Heart right ventricle (tissue), 16 donors: ENCODE measurements at places on chromosomes 16 and 17.

DNA sequence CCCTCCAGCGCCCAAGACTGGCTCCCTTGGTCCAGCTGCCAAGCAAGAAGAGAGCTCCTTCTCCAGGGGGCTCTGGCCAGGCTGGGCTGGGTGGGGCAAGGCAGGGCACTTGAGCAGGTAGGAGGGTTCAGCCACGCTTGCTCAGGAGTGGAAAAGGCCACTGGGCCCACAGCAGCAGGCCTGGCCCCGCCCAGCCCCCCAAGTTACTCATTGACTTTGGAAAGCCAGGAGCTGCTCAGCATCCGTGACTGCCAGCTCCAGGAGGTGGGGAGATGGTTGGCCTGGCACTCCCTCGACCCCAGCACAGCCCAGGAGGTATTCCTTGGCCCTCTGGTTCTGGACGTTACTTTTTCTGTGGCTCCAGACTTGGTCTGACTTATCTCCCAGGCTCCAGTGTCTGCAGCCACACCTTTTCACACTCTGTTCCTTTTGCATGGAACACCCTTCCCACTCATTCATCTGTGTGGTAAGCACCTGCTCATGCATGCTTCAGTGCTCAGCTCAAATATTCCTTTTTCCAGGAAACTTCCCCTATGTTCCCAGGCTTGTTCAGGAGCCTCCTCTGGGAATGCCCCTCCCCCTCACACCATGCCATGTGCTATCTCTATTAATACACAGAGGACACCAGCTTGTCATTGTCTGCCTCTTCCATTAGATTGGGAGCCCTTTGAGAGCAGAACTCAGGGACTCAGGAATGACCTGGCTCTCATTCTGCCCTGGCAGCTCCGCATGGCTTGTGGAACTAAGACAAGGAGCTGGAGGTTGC, at the start of gene CDH16:
TSS of gene CDH16 (minus strand) at position 83 of the 766 bp plus-strand sequence. CDS start 820 bp downstream, outside the sequence.
- DNase-seq: no peak

DNA sequence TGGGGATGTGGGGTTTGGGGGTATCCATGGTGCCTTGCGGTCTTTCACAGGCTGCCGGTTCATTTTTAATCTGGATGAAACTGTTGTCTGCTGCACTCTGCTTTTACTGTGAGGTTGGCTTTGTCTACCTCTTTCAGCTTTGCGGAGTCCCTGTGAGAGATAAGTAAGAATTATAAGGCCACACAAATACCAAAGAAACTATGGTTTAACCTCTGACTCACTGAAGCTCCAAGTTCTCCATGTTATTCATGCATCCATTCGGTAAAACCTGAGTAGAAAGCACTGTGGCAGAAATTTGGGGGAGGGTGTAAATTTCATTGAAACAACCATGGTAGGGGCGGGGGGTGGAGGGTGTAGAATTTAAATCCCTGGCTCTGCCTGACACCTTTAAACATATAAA, 30.5 kb downstream of the KIAA0753 start:
- DNase-seq: no peak

DNA sequence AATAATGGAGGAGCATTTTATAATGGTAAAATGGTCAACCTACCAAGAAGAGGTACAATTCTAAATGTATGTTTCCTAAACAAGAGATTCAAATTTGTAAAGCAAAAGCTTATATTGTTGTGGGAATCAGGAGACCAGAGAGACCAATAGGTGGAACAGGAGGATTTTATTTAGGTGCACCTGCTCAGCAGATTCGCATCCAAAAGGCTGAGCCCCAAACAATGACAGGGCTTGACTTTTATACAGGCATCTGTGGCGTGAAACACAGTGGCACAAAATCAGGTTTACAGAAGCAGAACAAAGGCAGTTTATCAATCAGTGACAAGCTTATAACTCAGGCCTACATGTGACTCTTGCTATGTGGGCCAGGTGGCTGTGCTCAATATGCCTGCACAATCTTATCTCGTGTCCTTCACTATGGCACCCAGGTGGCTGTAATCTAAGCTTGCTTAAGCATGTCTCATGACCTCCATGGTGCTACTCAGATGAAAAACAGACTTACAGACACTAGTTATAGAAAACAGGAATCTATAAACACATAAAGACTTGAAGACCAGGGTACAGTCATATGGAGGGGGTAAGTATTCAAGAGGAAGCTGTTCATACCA, 780.2 kb upstream of the CA10 start:
- no peak for DNase-seq

- no peak for DNase-seq
Measured at GRCh38 chr17:53463363-53463762, 359.4 kb upstream of the KIF2B start.

DNA sequence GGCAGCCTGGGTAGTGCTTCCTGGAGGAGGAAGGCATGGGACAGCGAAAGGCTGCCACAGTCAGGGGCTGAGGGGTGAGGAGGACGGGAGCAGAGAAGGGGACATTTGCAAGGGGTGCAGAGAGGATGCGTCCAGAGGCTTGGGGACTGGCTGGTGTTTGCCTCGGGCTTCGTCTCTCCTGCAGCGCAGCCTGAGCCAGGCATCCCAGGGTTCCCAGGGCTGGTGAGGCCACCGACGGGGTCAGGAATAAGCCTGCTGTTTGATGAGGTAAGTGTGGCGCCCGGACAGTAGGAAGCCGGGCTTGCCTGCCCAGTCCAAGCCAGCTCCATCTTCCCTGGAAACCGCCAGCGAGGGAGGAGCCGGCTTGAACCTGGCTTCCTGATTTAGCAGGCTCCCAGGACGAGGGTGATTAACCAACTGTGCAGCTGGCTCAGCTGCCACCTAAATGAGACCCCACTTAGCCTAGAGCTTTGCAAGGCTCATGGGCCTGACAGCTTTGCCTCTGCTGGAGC, 47.8 kb downstream of the PITPNM3 start:
- no peak for DNase-seq

DNA sequence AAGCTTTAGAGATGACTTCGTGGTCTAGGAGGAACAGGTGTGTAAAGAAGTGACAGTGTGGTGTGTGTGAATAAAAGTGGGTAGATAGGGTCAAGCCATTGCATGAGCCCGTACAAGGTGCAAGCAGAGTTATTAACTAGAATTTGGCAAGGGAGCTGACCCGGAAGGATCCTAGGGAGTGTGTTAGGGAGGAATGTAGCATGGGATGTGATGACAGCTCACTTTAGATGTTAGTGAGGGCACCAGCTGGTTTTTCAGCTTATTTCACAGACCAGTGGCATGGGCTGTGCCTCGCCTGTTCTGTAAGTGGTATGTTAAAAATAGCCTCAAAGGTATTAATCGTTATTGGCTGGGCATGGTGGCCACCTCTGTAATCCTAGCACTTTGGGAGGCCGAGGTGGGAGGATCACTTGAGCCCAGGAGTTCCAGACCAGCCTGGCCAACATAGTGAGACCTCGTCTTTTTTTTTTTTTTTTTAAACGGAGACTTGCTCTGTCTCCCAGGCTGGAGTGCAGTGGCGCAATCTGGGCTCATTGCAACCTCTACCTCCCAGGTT, 8.3 kb downstream of the ANKRD40CL start:
- no peak for DNase-seq

GRCh38 chr17:36858119-36859002, 78.9 kb upstream of the LHX1 start:
- no peak for DNase-seq

DNA sequence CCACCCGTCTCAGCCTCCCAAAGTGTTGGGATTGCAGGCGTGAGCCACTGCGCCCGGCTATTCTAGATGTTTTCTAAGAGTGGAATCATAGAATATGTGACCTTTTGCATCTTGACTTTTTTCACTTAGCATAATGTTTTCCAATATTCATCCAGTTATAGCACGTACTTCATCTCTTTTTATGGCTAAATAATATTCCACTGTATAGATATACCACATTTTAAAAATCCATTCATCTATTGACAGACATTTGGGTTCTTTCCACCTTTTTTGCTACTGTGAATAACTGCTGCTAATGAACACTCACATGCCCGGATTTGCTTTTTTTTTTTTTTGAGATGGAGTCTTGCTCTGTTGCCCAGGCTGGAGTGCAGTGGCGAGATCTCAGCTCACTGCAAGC, 3.2 kb upstream of the EIF5A start:
- no peak for DNase-seq

DNA sequence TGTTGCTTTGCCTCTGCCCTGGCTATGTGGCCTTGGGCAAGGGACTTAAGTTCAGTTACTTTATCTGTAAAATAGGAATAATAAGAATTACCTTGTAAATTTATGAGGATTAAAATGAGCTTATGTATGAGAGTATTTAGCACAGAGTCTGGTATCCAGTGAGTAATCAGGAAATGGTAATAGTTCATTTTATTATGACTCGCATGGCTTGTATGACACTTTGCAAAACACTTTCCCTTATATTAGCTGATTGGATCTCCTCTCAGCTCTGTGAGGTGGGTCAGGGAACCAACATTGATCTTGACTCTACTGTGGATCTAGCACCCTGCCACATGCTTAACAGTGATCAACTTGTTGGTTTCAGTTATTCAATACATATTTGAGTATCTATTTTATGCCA, 8.3 kb upstream of the CDH3 start:
- no peak for DNase-seq

DNA sequence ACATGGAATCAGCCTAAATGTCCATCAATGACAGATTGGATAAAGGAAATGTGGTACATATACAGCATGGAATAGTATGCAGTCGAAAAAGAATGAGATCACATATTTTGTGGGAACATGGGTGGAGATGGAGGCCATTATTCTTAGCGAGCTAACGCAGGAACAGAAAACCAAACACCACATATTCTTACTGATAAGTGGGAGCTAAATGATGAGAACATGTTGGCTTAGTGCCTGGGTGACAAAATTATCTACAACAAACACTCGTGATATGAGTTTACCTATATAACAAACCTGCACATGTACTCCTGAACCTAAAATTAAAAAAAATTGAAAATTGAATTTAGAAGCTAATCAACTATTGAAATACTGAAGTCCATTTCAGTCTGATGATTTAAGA, 6.1 kb downstream of the ANKS4B start:
- DNase-seq: no peak

DNA sequence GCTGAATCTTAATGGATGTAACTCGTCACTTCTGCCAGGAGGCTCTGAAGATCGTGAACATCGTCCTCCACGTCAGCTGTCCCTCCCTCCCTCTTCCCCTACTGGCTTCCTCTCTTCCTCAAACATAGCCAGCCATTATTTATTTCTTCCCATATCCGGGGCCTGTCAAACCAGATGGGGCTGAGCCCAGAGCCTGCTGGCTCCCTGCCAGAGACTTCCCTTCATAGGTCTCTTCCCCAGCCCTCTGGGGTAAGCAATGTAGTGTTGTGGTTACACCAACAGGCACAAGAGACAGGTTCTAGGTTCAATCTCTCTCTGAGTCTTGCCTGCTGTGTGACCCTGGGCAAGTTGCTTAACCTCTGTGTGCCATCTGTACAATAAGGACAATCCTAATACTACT, 40.1 kb upstream of the ZFP90 start:
- DNase-seq: no peak

DNA sequence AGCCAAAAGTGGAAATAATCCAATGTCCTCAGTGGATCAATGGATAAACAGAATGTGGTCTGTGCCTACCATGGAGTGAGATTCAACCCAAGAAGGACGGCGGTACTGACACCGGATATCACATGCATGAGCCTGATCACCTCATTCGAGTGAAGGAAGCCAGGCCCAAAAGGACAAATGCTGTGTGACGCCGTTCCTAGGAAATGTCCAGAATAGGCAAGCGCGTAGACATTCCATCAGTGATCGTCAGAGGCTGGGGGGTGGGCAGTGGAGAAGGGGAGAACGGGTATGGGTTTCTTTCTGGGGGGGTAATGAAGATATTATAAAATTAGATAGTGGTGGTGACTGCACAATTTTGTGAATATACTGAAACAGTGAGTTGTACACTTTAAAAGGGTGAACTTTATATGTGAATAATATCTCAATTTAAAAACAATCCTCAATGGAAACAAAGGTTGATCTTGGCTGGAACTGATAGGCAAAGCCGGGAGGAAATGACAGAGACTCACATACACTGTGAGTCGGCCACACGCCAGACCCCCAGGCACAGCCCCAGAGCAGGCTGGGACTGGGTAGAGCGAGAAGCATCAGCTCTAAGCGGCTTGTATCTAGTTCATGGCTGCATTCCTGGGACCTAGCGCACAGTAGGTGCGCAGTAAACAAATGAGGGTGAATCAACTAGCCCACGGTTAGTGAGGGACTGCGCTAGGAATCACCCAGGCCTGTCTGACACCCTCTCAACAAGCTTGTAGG, 3.5 kb downstream of the DBNDD1 start:
- no peak for DNase-seq

DNA sequence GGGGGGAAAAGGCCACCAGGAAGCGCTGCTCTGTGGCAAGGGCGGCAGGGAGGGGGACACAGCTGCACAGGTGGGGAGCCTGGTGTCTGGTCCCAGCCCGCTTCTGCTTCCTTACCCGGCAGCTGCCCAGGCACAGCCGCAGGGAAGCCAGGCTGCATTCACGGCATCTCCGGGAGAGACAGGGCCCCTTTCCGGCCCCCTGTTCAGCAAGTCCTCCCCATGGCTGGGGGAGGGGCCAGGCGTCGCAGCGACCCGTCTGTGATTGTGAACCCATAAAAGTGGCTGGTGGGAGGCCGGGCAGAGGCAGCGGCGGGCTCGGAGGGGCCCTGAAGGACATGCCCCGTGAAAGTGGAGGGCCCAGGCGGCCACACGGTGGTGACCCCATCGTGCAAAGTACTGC, 28.7 kb downstream of the SOX8 start:
- no peak for DNase-seq

DNA sequence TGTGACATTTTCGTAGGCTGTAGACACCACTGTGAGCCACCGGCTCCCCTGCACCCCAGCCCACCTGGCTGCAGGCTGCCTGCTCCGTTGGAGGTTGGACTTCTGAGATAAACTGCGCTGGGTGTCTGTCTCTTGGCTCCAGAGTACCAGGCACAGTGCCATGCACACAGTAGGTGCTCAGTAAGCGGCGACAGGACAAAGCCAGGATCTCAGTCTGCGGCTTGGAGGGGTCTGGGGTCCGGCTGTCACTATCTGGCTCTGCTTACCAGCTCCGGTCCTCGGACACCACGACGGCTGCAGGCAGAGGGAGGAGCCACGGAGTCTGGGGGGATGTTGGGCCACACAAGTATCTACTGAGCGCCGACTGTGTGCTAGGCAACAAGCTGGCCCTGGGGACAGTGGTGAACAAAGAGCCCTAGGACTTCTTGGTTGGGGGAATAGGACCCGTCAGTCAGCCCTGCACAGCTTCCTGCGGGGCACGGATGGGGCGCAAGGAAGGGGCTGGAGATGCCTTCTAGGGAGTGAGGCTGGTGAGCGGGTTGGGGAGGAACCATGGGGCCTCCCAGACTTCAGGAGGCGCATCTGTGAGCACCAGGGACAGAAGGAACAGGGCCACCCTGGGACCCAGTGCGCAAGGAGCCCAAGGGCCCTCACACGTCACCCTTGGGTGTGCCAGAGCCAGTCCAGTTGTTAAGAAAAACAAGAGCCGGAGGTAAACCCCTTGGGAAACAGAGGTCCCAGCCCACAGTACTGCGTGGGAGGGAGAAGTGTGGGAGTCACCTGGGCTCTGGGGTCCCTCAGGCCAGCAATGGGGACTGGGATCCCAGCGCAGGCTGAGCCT, 17.3 kb downstream of the JPH3 start:
- no peak for DNase-seq

DNA sequence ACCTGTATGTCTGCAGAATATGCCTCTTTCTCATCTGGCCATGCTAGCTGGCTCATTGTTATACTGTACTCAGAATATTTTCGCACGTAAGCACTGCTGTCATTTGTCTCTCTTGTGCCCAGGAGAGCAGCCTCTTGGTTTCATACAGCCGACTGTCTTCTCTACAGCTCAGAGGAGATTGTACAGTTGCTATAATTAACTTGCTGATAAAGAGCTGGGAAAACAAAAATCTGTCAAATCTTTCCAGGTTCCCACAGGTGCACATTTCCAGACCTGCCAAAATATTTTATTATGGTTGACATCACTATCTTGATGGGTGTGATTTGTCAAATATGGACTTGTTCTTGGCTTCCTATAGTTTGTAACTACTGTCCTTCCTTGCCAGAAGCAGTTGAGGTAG, 122.7 kb downstream of the FTO start:
- DNase-seq: no peak
